ENCODE measurements at places on chromosomes 6 and 20.

GRCh38 chr6:8329562-8329961 is 105.8 kb downstream of the SLC35B3 start:
- no peak for DNase-seq

DNA sequence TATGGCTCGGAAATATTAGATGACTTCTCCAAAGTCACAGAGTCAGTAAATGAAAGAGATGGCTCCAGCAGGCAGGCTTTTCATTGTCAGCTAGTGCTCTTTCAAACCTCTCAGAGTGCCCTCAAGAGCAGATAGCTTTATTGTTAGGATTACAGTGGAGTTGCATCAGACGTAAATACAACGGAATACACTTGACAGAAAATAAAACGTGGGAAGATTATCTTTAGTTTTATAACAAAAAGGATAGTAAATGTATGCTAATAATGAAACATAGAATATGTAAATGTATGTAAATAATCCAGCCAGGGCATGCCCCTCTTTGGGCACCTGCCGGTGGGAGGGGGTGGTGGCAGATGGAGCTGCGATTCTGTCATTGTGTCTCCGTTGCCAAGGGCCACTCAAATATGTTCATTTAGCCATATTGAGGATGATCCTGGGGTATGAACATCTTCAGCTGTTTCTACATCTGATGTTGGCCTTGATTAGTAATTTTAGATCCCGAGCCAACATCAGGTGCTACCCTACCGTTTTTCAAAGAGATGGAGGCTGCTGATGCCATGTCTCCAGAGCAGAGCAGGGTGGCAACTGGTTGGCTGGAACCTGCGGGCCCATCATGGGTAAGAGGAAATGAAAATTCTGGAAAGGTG is 358.3 kb upstream of the SULF2 start:
- DNase-seq: peak; percentile 81

GRCh38 chr6:127494240-127494767 is 24.8 kb downstream of the MTCL3 start:
- no peak for DNase-seq

DNA sequence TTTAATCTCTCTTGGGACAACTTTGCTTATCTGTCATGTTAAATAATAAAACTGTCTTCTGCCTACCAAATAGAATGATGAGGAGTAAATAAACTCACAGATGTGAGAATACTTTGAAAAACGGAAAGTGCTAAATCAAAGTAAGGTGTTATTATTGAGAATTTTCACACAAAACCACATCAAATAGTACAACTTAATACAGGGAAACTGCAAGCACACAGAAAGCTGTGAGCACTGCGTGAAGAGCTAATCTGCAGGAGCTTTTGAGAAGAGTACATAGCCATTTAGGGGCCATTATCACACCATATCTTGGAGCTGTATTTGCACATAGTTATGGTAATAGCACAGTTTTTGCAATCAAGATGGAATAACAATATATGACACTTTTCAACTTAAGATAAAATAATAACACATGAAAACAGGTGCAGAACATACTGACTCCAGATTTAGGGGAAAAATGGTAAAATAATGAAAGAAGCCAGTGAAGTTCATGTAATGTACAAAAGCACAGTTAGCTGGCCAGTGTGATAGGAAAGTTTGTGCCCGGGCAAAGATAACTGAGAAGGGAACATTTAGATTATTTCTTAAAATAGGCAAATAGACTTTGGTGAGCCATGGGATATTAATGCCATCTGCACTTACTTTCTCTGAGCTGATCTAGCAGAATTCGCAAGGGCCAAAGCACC is 398.5 kb upstream of the PLCB4 start:
- no peak for DNase-seq

DNA sequence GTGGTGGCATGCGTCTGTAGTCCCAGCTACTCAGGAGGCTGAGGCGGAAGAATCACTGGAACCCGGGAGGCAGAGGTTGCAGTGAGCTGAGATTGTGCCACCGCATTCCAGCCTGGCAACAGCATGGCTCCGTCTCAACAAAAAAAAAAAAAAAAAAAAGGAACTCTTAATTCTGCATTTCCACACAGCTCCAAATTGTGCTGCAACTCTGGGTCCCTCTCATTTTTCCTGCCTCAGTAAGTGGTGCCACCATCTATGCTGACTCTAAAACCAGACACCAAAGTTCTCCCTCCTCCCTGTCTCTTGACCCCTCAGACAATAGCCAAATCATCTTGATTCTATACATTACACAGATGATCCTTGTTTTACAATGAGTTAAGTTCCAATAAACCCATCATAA is 133.9 kb downstream of the BTBD9 start:
- DNase-seq: no peak

GRCh38 chr20:625360-625932 is 15.3 kb upstream of the TCF15 start:
- no peak for DNase-seq

- DNase-seq: no peak
Measured at GRCh38 chr6:13044390-13044789, 283.9 kb downstream of the TBC1D7 start.

DNA sequence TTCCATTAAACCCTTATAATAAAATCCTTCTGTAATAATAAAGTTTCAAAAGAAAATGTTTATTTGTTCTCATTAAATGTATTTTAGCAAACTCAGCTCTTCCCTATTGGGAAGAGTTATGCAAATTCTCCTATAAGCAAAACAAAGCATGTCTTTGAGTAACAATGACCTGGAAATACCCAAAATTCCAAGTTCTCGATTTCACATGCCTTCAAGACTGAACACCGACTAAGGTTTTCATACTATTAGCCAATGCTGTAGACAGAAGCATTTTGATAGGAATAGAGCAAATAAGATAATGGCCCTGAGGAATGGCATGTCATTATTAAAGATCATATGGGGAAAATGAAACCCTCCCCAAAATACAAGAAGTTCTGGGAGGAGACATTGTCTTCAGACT is 3.8 kb downstream of the IL17A start:
- no peak for DNase-seq

- no peak for DNase-seq
Measured at GRCh38 chr6:142935553-142936517, 9.1 kb downstream of the HIVEP2 start.

- peak; percentile 64 for DNase-seq
Measured at GRCh38 chr20:62922451-62922921, 3.8 kb downstream of the DIDO1 start.

GRCh38 chr20:56957737-56958553 is 308.5 kb downstream of the BMP7 start:
- DNase-seq: no peak

DNA sequence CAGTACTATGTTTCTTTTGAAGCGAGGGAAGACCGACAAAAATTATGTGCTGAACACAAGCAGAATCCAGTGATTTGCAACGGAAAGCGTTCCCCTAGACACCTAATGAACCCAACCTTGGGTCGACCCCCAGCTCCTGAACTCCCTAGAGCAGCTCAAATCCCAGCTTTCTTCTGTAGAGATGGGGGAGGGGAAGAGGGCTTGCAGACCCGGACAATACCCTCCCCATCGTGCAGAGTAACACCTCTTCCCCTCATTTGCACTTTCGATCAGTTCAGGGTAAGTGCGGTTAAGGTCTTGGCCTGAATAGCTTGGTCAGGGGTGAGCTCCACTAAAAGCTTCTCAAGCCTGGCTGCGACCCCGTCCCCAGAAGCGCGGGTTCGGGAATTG is 404 bp downstream of the CEP162 start:
- DNase-seq: no peak

GRCh38 chr6:52724406-52725121 is 38.7 kb downstream of the GSTA2 start:
- peak; percentile 28 for DNase-seq

GRCh38 chr6:168514216-168514615 is 73.2 kb downstream of the SMOC2 start:
- DNase-seq: no peak

GRCh38 chr6:31882344-31882743 is 3.5 kb upstream of the SLC44A4 start:
- peak; percentile 13 for DNase-seq

- no peak for DNase-seq
Measured at GRCh38 chr20:9689041-9689440, 149.8 kb downstream of the PAK5 start.

DNA sequence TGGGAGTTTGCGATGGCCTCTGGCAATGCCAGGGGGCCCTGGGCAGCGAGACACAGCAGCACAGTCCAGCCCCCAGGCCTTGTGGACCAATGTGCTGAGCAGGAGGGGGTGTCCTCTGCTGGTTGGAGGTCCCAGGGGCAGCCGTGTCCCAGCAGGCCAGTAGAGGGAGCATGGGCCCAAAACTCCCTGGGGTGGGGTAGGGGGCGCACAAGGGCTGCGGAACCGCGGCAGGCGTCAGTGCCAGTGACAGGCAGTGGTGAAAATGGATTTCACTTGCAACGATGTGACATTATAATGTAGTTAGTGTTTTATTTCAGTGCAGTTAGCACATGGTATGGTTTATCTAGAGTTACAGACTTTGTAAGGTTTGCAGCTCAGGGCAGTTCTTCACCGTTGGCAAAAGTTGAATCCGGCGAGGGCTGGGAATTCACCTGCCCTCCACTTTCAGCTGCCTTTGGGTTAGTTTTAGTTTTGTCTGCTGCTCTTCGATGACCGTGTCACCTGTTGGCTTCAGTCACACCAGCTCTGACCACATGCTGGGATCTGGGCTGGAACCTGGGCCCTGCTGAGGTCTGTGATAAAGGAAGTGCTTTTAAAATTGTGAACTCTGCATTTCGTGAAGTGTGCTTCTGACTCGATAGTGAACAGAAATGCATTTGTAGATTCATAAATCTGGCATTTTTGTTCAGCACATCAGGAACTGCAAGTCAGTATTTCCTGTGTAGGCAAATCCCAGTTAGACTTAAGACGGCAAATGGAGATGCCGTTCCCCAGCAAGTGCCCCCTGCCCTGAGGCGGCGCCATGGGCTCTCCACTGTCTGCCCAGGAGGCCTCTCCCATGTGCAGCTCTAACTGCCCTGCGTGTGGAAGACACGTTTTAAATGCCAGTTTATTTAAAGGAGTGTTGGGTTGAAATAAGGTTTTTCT is 46.8 kb downstream of the PYGB start:
- DNase-seq: no peak

GRCh38 chr6:90863043-90863442 is 276.2 kb upstream of the MAP3K7 start:
- no peak for DNase-seq

DNA sequence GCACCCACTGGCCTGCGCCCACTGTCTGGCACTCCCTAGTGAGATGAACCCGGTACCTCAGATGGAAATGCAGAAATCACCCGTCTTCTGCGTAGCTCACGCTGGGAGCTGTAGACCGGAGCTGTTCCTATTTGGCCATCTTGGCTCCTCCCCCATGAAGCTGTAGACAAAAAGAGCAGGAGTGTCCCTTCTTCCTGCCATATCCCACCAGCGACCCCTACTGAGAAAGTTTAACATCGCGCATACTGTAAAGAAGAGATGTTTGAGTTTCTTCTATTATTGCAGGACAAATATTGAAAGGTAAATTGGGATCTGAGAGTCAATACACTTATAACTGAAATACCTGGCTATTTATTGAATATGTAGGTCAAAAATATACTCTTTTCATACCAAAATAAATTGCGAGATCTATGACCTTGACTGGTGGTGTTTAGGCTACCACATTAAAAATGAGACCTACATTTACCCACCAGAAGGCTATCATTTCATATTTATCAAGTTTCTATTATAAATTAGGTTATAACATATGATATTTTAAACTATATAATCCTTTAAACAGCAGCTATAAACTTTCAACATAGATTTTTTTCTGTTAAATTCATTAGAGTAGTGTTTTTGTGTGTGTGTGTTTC is 586.3 kb downstream of the HTR1B start:
- no peak for DNase-seq

GRCh38 chr20:995170-995569 is 6.9 kb downstream of the RSPO4 start:
- no peak for DNase-seq

Data from NCI-H2029 treated with DMSO at 0.1 percent for 48 hours (cell line).